ENCODE measurements at places on chromosomes 7 and 10.

DNA sequence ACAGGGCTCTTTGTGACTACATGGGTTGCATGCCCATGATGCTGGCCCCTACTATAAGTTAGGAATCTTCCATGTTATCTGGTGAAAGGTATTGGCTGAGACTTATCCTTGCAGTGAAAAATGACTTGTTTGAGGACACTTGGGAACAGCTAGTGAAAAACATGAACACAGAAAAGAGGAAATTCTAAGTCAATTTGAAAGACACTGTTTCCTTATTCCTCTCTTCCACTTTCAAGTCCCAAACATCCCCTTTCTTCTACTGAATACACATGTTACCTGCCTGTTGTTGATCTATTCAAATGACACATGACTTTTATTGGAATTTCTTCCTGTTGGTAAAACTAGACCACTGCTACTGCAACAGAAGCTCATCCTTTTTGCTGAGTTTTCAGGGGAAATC is 29.5 kb upstream of the PRKCQ start:
- DNase-seq = no peak

- no peak for DNase-seq
These were observed 20.8 kb downstream of the ADCY1 start for GRCh38 chr7:45594745-45595535.

- DNase-seq = no peak
These were observed 18.3 kb downstream of the HNRNPA2B1 start for GRCh38 chr7:26182283-26182682.

DNA sequence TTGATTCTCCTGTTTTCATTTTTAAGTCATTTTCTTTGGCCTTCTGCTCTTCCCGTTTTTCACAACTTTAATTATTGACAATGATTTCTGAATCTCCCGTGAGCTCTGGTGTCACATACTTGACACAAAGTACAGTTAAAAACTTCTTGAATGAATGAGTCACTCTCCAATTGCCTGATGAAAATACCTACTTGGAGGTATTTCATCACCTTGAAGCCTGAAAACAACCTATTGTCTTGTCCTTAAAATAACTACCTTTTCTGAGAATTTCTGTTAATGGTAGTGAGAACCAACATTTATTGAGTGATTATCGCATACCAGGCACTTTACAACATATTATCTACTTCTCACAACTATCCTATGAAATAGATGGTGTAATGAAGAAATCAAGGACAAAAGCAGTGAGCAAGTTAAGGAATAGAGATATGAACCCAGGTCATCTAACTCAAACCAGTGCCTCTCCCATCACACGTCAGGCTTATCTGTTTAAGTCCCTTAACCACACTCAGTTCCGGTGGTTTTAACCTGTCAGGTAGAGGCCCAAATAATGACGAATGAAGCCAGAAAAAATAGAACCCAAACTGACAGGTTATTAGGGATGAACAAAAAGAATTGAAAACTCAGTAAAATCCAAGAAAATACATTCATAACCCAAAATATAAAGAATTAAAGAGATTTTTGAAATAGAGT is 11.6 kb downstream of the BET1 start:
- DNase-seq = no peak

DNA sequence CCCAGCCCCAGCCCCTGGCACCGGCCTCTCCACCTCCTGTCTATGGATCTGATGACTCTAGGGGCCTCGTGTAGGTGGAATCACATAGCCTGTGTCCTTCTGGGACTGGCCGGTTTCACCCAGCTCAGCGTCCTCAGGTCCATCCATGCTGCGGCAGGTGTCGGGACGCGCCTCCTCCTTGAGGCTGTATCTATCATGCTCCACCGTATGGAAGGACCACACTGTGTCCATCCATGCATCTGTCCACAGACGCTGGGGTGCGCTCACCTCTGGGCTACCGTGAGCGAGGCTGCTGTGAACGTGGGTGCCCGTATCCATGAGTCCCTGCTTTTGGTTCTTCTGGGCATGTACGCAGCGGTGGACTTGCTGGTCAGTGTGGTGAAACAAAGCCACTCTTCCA is 281.1 kb downstream of the MAD1L1 start:
- no peak for DNase-seq

DNA sequence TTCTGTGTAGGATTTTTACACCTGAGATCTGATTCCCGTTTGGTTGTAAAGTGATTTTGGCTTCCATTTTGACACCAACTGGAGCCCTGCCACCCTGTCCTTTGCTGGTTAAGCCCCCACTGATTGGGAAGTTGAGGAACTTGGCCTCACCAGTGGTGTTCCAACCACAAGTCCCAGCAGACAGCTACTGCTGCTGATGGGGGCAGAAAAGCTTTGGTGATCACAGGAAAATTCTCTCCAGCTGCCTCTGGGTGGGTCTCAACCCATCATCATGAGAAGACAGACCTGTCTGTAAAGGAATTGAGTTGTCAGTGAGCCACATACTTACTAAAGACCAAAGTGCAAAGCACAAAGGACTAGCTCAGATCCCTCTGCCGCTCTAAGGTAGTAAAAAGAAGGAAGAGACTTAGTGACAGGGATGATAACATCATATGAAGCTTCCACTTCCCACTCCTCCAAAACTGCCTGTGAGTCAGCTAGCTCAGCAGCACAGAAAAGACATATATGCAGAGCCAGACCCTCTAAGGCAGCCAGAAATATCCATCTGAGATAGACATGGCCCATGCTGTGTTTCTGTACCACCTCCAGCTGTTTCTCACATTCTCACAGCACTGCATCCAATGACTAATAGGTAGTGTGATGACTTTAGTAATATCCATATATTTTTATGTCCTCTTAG is 22.4 kb upstream of the LRRC17 start:
- DNase-seq = no peak

DNA sequence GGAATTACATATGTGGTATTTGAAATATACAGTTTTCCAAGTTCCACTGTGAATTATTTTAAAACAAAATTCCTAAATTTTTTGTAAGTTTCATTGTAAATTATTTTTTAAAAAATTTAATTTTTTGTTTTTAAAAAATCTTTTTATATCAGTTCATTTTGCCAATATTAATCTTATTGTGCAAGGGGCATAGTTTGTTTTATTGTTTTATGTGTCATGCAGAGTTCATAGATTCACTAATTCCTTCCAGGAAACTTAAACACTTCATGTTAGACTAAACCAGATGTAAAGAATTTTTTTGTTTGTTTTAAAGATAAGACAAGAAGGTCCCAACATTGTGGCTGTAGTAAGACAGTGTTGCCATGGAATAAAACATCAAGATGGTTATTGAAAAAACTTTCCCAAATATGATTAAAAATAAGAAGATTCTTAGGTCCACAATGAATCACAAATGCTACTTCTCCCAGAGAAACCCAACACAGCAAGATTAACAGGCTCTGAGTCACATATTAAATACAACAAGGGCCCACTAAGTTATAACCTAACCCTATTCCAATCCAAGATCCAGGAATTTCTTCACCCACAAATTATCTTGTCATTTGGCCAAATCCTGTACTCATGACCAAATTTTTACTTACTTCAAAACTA is 464.7 kb upstream of the IGFBP3 start:
- no peak for DNase-seq

GRCh38 chr10:79981450-79982361 is 32.8 kb upstream of the SFTPD start:
- peak; percentile 22 for DNase-seq

Measured in GM20000 (cell line).